ENCODE measurements at places on chromosomes 4 and X. TPM values are rescaled to one million over a fixed set of nuclear protein-coding genes. Genes with fewer than 3 reads are reported as not detected.

DNA sequence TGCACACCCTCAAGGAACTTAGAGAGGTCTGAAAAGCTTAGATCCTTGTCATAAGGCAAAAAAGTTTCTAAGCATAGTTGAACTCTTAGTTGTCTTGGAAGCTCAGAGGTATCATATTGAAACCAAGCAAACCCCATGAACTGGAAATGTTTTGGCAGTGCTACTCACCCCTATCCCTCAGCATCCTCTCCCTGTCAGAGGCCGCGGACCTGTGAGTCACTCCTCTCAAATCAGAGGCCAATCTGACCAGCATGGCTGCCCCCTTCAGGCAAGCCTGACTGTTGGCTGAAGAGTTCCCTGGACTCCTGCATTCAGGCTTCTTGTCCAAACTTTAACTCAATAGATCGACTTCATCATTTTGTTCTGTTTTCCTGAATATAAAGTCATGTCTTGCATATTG lies 69.4 kb downstream of the KCNIP4 start:
- no peak for DNase-seq

GRCh38 chr4:47145630-47146029 lies 114.3 kb downstream of the GABRB1 start:
- no peak for DNase-seq

MND1 gene
- not detected for total RNA-seq

- DNase-seq = no peak
Observed at GRCh38 chr4:185016946-185017758, 1.1 kb upstream of the HELT start.

DNA sequence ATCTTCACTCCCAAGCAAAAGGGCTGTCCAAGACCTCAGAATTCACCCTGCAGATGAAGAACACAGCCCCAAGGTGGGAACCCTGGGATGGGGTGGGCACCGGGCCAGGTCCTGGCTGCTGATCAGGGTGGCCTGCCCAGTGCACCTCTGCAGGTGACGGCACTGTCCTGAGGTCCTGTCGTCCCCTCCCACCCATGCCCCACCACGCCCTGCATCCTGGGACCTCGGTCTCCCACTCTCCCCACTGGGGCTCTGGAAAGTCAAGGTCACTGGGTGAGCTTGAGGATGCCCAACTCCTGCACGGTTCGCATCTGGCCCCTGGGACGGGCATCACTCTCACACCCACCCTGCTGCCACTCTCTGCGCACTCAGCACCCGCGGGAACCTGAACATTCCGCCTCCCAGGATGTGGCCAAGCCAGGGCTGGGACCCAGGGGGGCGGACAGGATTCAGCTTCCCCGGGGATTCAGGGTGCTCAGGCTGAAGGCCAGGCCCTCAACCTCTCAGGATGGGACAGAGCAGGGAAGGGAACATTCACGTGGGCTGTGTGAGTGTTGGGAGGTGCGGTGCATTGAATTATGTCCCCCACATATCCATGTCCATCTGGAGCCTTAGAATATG lies 115.9 kb downstream of the CPZ start:
- no peak for DNase-seq

GRCh38 chr4:81343536-81343935 lies 128.2 kb downstream of the RASGEF1B start:
- no peak for DNase-seq
